Erythroblast (primary cell): ENCODE measurements at places on chromosomes 2 and 18.

DNA sequence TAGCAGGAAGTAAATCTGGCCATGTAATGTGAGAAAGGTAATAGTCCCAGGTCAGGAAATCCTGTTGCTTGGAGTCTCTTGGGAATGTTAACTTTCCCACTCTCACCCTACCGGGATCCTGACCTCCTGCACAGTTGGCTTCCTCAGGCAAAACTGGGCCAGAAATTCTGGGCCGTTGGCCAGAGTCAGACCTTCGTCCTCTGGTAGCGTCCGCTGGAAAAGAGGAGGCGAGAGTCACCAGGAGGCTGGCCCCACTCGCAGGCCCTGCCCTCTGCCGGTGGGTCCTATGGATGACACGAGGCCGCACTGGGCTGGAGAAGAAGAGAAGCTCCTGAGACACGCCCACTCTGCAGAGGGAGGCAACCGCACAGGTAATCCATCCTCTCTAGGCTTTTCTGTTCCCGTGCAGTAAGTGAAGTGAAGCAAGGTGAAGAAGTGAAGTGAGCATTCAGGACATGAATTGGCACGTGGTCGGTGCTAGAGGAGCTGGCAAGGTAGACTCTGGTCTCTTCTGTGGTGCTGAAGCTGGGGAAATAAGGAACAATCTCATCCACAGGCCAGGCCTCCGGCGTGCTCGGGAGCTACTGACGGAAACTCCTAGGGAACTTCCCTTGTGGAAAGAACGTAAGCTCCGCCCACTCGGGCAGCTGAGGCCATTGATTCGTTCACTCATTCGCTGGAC is 182.7 kb upstream of the GLI2 start:
- peak; percentile 36 for DNase-seq

- DNase-seq = no peak
These were observed 475.8 kb downstream of the TXNL1 start for GRCh38 chr18:56162311-56163265.

DNA sequence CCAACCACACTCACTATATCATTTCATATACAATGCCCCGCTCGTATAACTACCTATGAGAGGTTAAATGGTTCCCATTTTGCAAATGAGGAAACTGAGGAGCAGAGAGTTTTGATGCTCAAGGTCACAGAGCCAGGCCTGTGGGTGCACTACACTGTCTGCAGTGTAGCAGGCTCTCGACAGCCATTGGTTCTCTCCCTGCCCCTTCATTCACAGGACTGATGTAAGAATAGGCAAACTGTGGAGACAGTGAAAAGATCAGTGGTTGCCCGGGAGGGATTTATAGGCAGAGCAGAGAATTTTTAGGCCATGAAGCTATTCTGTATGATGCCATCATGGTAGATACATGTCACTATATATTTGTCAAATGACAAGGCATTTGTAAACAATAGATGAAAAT is 39.0 kb upstream of the LBH start:
- peak; percentile 73 for DNase-seq

GRCh38 chr2:120611961-120612360 is 123.7 kb upstream of the GLI2 start:
- DNase-seq = no peak

DNA sequence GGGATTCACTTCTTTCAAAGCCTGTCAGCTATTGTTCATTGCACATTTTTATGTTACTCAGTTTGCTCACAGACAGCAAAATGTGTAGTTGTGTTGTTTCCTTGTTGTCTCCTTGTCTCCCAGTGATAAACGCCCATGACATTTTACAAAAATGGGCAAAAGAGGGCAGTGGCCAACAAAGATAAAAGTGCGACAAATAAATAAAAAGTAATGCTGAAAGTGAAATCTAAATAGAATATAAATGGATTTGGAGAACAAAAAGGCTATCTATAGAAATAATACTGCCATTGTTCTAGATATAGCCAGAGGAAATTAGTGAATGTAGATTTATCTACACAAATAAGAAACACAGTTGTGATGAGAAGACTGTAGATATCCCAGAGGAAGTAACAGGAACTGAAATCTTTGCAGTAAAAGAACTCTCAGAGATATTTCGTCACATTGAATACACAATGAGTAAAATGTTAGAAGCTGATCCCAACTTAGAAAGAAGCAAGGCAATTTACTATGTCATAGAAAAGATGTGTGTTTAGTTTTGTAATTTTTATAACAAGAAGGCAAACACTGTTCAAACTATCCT is 1186.2 kb upstream of the FAM98A start:
- no peak for DNase-seq

DNA sequence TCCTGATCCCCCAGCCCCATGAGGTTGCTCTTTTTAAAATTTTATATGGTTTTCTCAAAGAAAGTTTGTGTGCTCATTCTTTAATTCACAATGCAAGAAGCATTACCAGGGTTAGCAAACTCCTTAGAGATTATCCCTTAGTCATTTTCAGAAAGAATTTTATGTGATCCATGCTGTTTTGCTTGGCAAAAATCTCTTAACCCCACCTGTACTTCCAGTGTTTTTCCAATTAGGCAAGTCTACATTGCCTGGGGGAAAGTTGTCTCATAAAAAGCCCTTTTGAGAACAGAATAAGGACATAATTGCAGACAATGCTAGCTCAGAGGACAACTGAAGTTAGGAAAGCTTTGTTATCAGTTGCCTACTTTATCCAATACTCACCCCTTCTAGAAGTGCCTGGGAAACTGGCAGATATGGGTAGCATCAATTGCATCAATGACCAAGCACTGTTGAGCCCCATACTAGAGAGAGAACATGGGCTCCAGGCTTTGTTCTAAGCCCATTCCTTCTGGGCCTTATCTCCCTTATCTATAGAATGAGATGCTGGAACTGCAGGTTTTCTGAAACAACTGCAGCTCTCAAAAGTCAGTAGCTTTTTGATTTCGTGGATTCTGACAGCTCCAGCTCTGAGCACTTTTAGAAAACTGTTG is 265.9 kb upstream of the SPHKAP start:
- no peak for DNase-seq

DNA sequence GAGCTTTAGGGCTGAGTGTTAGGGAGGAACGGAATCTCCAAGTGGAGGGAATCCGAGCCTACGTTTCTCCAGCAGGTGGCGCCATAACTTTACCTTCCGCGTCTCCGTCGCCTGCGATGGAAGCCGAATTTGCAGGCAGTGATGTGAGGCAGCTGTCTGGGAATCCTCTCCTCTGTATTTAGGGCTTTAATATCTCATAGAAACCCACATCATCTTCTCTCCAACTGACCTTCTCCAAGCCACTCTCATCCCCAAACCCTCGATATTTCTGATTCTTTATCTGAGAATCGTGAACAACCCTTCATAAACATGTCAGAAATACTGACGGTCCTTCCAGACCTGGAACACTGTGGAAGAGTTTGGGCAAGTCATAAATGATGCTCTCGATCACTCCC is 27.5 kb downstream of the SIX2 start:
- peak; percentile 81 for DNase-seq

DNA sequence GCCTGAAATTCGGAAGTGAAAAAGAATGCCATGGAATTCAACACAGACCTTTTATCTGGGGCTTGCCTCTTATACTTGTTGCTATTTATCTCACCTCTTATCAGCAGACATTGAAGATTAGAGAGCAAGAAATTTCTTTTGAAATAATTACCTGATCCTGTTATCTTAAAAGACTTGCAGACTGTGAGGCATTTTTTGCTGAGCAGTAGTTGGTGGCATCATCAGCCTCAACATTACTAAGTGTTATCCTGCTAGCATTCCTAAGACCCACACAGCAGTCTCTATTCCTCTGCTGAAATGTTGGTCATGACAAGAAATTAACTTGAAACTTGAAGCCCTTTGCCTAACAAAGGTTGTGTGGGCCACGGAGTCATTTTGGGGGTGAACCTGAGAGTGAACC is 186.5 kb downstream of the TRIB2 start:
- DNase-seq = no peak

DNA sequence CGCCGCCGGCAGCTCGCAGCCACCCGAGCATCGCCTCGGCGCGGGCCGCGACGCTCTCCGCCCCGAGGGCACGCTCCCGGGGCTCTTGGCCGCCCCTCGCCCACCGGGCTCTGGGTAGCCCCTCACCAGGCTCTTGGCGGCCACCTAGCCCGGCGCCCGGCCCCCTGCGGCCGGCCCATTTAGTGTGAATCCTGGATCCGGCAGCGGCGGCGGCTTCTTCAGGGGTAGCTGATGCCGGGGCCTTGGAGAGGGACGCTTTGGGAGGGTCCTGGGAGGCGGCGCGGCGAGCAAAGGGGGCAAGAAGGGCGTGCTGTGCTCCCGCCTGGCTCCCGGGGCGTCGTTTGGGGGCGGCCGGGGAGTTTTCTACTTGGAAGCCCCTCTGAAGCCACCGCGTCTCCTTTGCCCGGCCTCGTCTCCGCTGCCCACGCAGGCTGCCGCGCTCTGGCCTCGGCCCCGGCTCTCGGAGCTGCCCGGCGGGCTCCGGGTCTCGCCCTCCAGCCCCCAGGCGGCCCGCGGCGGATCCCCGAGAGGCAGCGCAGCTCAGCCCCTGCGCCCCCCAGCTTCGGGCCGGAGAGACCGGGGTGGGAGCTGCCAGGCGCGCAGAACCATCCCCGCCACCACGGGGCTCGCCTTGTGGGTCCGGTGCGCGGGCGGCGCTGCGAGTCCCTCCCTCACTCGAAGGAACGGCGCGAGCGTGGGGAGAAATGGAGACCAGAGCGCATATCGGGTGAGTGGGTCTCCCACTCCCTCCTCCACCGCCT is 509 bp downstream of the PIEZO2 start:
- no peak for DNase-seq

DNA sequence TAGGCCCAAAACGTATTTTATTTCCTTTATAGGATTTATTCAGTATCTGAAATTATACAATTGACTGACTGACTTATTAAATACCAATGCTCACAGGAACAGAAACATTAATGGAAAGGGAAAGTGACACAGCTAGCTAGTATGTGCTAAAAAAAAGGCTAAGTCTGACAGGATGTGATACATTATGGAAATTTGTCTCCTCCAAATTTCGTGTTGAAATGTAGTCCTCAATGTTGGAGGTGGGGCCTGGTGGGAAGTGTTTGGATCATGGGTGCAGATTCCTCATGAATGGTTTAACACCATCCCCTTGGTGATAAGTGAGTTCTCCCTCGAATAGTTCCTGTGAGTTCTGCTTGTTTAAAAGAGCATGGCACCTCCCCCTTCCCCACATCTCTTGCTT is 70.6 kb upstream of the WDR75 start:
- no peak for DNase-seq

- DNase-seq = no peak
These were observed 2.5 kb downstream of the DES start for GRCh38 chr2:219420687-219421086.

DNA sequence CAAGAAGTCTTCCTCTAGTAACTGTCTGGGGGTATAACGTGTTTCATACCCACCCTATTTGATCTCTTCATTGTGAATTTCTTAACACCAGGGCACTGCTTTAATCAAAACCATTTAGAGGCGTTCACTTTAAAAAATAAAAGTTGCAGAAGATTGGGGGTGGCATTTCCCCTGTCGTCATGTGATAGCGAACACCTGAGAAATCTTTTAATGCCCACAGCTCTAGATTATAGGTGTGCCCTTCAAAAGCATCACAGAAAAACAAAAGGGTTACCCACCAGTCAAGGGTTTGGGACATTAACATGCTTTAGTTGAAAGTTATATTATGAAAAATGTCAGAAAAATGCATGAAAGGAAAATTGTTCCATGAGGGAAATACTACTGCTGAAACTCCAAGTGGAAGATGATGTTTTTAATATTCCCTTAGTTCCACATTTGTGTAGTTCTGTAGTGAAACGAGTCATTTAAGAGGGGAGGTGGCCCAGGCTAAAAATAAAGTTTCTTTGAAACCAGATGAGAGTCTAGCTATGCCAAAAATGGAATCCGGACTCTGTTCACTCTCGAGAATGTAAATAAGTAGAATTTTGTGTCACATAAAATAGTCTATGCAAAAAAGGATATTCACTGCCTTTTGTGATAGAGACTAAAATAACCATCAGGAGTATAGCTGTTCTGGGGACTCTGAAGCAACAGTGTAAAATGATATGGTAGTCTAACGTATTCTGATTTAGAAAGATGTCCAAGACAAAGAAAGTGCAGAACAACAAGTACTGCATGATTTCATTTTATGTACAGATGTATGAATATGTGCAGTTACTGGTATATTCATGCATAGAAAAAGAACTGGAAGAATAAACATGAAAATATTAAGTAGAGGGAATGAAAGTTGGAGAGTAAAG is 95.3 kb downstream of the TMEM247 start:
- DNase-seq = no peak

DNA sequence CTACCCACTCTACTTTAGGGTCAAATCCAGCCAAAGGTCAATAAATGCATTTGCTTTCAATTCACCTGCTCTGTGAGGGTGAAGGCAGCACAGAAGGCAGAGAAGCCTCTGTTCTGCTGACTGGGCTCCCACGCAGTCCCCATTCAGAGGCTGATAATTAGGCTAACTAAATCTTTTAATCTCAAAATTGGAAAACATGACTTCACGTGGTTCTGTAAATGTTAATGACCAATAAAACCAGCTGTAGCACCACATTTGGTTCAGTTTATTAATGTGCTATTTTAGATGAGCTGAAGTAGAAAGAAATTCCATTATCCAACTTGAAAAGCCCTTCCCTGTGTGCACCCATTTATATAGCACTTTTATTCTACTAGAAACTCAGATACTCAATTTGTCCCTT is 310.6 kb downstream of the C1D start:
- no peak for DNase-seq

- DNase-seq = no peak
These were observed 906 bp downstream of the IKZF2 start for GRCh38 chr2:213150315-213151097.

GRCh38 chr18:13570856-13571495 is 155.4 kb downstream of the FAM210A start:
- no peak for DNase-seq

DNA sequence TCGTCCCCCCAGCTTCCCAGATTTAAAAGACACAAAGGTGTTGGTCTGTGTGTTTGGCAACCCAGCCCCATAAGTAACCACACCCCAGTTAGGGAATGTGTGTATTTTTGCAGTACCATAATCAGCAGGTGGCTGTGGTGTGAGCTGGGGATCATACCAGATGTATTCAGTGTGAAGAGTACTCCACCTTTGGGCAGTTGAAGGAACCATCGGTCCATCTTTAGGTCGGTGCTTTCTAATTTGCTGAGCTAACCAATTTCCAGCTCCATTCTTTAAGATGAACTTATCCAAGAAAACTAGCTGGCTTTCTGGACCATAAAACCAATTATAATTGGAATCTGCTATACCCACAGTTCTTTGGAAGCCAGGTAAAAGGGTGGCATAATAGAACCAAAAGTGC is 3.2 kb downstream of the DSEL start:
- DNase-seq = peak; percentile 25

GRCh38 chr2:30641765-30642345 is 165.4 kb downstream of the CAPN13 start:
- DNase-seq = no peak

- no peak for DNase-seq
These were observed 65.0 kb upstream of the NPAS2 start for GRCh38 chr2:100754951-100755350.

- DNase-seq = peak; percentile 79
These were observed 742 bp upstream of the SOS1 start for GRCh38 chr2:39121523-39122063.

DNA sequence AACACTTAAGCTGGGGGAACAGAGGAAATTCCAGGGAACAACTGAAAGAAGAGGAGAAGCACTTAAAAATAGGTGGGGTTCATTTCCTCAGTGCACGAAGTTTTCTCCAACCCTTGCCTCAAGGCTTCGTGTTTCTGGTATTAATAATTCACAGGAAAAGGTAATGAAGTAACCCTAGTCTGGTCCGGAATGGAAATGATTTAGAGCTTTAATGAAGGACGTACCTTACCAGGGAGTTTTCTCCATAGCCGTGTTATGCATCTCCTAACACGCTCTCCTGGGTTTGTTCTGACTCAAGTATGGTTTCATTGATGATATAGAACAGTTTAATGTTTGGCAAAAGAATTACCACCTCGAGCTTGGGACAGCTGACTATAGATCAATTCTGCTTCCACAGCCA is 214.2 kb downstream of the MTX2 start:
- DNase-seq = no peak
